ENCODE measurements at places on chromosomes 4 and X.

DNA sequence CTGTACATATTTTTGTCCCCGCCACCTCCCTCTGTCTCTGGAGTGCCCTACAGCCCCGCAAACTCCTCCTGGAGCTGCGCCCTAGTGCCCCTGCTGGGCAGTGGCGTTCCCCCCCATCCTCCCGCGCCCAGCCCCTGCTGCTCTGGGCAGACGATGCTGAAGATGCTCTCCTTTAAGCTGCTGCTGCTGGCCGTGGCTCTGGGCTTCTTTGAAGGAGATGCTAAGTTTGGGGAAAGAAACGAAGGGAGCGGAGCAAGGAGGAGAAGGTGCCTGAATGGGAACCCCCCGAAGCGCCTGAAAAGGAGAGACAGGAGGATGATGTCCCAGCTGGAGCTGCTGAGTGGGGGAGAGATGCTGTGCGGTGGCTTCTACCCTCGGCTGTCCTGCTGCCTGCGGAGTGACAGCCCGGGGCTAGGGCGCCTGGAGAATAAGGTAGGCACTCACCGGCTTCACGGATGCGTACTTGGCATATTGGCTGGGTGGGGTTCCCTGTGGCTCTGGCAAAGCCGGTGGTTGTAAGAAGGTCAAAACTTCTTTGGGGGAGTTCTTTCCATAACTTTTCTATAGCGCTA is 653 bp downstream of the HHIP start:
- DNase-seq: no peak

- no peak for DNase-seq
These were observed 583.9 kb downstream of the BCOR start for GRCh38 chrX:39513836-39514235.

DNA sequence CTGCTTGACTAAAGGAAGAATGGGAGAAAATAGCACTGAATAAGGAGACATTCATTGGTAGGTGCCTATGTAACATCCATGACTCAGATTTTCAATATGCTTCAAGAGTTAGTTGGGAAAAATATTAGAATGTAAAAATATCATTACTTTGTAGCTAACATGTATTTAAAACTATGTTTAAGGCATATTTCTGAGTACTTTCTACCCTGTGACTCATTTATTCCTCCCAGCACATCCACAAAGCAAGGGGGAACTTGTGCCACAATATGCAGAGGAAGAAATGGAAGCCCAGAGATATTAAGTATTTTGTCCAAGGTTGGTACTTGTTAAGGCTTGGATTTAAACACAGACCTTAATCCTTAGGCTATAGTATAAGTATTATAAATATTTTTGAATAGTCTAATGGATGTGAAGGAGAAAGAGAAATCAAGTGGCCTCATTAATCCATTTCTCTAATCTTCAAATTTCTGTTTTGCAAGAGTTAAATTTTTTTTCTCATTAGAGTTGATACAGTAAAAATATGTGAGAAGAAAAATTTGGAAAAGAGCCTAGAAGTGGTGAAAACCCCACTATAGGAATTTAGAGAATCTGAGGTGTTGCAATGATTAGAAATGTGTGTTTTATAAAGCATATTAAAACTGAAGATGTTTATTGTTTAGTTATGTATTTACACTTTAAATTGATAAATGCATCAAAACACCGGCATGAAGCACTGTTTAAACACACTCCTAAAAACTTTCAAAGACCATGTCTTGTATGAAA is 149.3 kb upstream of the GYPA start:
- no peak for DNase-seq

DNA sequence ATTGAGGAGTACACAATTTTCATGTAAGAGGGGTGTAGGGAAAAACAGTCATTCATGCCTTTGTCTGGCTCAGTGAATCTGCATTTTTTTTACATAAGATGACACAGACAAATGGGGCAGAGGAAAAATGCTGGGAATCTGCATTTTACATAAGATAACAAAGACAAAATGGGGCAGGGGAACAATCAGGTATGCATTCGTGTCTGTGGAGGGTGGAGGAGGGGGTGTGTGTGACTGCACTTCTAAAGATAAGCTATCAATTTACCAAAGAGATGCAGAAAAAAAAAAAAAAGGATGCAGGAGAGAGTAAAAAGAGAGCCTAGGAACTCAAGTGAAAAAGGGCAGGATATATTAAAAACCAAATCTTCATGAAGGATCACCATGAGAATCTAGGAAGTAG is 637.4 kb downstream of the ZNF674 start:
- no peak for DNase-seq

- DNase-seq: no peak
These were observed 564.4 kb downstream of the TMA16 start for GRCh38 chr4:164058776-164059445.

DNA sequence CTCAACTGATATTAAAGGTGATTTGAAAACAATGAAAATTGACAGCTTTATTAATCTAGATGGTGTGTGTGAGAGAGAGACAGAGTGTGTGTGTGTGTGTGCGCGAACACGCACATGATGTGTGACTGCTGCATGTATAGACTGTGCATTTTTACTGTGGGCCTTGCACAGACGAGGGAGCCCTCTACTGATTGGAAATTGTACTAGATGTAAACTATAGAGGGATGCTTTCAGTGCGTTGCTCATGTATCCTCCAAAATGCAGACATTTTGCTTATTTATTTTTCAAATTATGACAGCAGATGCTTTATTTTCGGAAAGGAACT is 168.4 kb upstream of the GK2 start:
- no peak for DNase-seq

DNA sequence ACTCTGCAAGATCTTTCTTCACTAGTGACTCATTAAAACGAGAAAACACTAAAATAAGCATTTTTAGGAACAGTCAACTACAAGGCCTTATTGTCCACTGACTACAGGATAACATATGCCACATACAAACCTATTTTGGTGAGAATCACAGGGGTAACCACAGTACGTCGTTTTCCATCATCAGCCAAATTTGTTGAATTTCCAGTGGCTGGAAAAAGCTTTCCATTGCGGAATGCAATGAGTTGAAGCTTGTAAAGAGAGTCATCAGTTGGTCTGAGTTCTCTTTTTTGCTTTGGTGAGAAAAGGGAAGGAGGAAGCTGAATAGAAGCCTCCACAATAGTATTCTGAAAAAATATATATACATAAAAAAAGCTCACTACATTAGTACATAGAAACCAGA is 102.4 kb downstream of the ADGRA3 start:
- no peak for DNase-seq

DNA sequence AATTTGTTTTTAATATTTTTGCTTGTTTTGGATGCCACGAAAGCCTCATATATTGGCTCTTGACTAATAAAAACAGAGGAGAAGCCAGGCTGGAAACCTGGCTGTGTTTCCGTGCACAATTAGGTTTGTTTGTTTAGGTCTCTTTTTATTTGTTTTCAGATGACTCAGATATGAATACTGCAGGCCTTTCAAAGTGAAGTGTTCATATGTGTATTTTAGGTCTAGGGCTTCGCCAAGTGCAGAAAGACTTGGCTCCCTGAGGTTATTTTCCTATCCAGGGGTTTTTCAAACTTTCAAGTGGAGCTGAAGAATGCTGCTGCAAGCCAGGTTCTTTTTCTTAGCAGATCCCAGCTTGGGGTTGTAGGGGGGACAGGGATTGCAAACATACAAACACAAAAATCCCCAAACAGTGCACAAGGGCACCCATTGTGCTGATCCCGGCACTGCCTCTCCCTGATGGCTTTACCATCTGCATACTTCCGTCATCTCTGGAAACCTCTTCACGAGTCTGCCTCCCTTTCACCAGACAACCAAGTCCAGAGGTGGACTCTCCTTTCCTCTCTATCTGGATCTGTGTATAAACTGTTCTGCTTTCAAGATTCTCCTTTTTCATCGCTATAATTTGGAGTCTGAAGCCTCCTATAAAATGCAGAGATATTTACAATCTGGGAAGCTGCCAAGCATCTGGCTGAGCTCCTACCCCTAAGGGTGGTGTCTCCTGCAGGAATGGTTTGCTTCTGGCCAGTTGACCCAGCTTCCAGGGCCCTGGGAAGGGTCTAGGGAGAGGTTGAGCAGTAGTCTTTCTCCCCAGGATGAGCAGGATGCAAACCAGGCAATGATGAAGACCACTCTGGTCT is 108.6 kb downstream of the SMIM20 start:
- DNase-seq: no peak

DNA sequence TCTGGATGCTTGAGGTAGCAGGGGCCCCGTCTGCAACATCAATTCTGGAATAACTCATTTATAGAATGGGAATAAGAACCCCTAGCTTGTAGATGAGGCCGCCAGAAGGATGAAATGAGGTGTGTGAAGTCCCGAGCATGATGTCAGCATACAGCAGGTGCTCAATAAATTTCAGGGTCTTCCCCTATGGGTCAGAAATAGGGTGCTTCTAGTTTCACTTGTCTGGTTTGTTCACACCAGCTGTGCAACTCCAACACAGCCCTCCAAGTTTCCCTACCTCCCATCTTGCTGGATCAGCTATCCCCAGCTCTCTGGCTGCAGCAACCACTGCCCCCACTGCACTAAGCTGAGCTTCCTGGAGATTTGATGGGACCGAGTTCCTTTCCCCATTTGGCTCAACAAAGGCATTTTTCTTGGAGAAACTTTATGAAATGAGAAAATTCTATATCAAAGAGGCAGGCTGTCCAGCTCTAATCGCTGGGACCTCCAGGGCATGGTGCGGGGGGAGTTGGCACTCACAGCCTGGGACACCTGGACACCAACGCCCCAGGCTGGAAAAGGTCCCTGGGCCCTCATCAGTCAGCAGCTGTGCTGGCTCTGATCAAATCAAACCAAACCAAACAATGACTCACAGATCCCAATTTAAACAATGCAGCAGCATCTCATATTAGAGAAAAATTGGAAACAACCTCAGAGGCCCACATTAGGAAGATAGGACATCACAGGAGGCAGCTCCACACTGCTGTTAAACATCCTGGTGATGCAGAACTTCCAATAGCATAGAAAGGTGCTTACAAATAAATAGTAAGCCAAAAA is 13.3 kb downstream of the SLC2A9 start:
- DNase-seq: no peak

DNA sequence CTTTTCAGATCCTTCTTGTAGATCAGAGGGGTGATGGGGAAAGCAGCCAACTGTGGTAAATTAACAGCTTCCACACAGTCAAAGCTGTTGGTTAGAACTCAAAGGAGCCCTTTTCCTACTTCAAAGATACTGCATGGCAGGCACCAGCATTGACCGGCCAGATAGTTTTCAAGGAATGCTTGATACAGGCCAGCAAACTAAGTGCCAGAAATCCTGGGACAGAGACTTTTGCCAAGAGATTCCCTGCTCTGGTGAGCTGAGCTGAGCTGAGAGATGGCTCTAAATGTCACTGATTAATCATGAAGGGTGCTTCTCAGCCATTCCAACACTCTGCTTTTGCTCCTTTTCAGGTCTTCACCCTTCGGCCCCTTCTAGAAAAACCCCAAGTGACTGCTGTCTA is 131.6 kb upstream of the MED14 start:
- DNase-seq: no peak

- DNase-seq: peak; percentile 28
These were observed 317.2 kb downstream of the TENM3 start for GRCh38 chr4:182560358-182560757.

DNA sequence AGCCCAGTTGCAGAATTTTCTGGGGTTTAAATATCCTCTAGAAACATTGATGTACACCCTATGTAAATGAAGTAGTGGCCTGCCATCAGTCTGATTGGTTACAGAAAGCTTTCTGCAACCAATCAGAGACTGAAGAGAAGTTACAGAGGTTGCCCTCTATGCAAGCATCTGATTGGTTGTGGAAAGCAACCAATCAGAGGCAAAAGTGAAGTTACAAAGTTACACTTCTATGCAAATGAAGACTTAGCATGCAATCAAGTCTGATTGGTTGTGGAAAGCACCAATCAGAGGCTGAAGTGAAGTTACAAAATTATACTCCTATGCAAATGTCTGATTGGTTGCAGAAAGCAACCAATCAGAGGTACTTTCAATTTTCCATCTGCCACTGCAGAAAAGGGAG is 51.9 kb upstream of the USP9X start:
- DNase-seq: no peak

- DNase-seq: no peak
These were observed 24.5 kb downstream of the REPS2 start for GRCh38 chrX:16970977-16971376.

DNA sequence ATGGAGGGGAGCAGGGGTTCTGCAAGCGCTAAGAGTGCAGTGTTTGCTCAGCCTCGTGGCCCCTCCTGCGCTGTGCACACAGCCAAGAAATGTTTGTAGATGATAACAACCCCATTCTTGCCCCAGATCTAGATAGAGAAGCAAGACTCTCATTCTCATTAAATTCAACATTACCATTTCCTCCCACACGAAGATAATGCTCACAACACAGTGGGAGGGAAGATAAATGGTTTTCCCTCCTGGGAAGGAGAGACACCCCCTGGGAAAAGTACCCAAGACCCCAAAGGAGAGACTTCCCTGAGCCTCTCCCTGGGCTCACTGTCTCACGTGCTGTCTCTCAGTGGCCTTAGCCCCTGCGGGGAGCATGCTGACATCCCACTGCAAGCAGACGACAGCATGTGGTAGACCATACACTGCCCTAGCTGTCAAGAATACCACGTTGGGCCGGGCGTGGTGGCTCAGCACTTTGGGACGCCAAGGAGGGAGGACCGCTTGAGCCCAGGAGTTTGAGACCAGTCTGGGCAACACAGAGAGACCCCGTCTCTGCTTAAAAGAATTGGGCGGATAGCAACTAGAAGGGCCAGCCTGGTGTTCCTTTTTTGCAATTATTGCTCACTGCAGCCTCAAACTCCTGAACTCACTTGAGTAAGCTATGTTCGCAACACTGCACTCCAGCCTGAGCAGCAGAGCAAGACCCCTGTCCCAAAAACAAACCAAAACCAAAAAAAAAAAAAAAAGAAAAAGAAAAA is 34.9 kb upstream of the IQSEC2 start:
- DNase-seq: no peak

GRCh38 chrX:11397680-11398079 is 104.5 kb downstream of the AMELX start:
- DNase-seq: no peak

DNA sequence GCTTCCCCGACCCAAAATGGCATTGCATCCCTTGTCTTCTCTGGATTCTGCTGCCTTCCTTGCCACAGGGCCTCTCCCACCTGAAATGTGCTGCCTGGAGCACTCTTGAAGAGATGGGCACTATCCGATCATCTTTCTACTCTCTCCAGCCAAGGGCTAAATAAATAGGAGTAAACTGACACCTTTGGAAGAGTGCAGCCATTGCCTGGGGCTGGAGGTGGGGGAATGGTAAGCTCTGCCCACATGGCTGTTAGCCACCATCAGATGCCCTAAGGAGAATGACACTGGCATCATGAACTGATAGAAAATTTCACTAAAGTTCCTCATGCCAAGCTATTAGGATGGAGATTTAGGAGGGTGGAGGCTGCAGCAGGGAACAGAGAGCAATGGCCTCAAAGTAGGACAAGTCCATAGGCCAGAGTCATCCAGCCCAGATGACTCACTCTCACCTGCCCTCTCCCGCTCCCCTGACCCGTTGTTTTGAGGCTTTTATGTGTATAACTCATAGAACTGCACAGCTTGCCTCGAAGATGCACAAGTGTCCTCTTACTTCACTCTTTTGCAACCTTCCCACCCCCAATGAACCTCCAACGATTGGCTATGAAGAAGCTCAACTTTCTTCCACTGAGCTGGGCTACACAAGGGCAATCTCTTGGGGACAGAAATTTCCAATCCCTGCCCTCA is 822 bp upstream of the PFKFB1 start:
- DNase-seq: no peak

GRCh38 chr4:113404841-113405240 is 355.4 kb downstream of the ANK2 start:
- no peak for DNase-seq

- DNase-seq: no peak
These were observed 166.8 kb downstream of the COL4A6 start for GRCh38 chrX:108271397-108271787.
